ENCODE measurements at places on chromosomes 11 and 22. TPM values are rescaled to one million over a fixed set of nuclear protein-coding genes. Genes with fewer than 3 reads are reported as not detected.

Gene EXPH5
- under 0.01 TPM for total RNA-seq

Gene CSF2RB
- total RNA-seq = 1.2 TPM

Gene F2
- total RNA-seq = not detected

GRCh38 chr11:117188620-117189081 lies 10.1 kb downstream of the SIDT2 start:
- DNase-seq = peak; percentile 13

DNA sequence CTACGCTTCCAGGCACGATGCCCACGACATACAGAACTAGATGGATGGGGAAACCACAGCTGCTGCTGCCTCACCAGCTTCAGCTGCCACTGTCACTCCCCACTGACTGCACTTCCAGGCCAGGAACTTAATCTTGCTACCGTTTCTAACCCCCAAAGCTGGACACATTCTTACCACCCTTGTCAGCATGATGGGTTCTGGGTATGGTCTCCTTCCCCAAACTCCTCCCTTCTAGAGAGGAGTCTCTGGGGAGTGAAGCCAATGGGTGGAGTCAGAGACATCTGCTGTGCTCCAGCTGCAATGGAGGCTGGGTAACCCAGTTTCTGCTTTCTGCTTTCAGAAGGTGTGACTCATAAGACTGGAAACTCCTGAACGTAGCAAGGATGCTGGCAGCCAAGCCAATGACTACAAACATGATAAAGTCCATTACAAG lies 87.0 kb upstream of the THY1 start:
- peak; percentile 99 for DNase-seq

- peak; percentile 41 for DNase-seq
These were observed 36.0 kb downstream of the CAPN1 start for GRCh38 chr11:65217441-65218423.

DNA sequence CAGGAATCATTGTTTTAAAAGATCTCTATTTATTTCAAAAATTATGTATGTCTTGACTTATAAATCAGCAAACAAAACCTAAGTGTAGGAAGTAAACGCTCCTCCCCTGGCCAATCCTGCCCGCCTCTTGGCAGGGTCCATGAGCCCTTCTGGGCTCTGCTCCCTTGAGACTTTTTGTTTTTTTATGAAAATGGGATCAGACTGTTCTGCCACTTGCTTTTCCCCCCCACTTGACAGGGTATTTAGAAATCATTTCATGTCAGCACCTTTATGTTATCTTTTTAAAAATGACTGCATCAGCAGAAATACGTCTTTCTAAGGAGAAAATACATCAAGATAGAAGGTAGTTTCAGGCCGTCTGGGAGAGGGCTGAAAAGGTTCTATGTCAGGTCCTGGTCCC lies 35.6 kb downstream of the FBLN1 start:
- DNase-seq = peak; percentile 70

GRCh38 chr11:126647735-126648134 lies 292.2 kb downstream of the ST3GAL4 start:
- peak; percentile 89 for DNase-seq

GRCh38 chr11:71498091-71498490 lies 29.0 kb upstream of the KRTAP5-7 start:
- DNase-seq = no peak

DNA sequence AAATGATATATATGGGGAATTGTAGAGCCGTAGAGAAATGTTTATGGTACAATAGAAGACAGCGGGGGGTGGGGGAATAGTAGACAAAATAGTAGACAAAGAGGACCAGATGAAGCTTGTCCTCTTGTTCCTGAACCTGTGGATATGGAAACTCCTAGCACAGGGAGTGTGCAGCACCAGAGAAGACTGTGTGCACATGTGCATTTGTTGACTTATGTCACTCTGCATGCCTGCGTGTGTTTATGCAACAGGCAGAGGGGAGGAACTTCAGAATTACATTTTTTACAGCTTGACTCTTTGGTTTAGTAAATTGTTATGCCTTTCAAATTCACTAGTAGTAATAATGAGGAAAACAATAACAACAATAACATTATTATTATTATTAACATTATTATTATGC lies 36.0 kb downstream of the TENM4 start:
- DNase-seq = no peak

DNA sequence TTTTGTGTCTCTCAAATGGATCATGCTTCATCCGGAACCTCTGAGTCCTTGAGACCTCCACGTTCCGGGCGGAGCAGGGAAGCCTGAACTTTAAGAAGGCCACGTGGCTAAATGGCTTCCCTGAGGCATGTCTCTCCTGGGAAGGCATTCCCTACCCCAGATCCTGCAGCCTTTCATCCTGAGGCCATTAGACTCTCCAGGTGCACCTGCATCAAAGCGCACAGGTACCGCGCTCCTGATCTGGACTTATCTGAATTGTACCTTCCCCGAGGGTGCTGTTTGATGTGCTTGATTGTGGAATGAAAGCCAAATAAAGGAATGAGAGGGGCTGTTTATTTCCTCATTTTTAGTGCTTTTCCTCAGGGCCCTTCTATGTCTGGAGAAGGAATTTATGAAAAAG lies 22.5 kb downstream of the C22orf31 start:
- DNase-seq = no peak
